Vagina (tissue), 2 donors: ENCODE measurements at places on chromosomes 16 and 17.
A peak's percentile ranks its signal among the peaks of the same experiment; 100 is the strongest.

DNA sequence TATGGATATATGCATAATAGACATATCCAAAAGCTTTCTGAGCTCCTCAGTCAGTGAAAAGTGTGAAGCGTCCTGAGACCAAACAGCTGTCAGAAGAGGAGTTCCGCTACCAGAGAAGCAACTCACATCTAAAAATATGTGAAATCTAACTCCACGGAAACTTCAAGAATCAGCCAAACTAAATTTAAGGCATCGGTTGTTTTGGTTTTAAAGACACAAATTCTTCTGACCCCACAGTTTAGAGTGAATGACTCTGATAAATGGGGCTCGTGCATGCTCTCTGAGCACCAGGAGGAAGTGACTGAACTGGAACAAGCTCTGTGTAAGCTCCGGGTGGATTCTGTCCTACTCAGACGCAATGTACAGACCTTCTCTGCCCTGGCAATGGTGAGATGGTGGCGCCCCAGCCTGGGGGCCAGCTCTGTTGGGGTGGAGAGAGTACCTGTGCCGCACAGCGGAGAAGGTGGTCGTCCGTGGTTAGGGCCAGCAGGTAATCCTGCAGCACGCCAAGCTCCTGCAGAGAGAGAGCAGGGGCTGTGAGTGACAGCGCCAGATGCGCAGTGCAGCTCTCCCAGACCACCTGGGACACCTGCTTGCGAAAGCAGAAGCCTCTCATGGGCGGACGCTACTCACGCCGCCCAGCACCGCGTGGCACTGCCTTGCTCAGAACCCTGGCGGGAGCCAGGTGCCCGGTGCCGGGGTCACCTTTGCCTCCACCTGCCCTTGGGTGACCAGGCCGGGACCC is 44.4 kb upstream of the ATP2A3 start:
- no peak for DNase-seq

- no peak for DNase-seq
These were observed 12.4 kb downstream of the ATP5PD start for GRCh38 chr17:75034236-75034908.

- no peak for DNase-seq
These were observed 328 bp upstream of the DRC7 start for GRCh38 chr16:57694231-57694724.

- DNase-seq: no peak
These were observed 18.7 kb downstream of the HMOX2 start for GRCh38 chr16:4494746-4495490.

GRCh38 chr16:54473226-54473993 is 186.8 kb upstream of the IRX3 start:
- no peak for DNase-seq

GRCh38 chr17:14317383-14317782 is 16.5 kb downstream of the HS3ST3B1 start:
- DNase-seq: no peak

GRCh38 chr16:77299395-77299794 is 100.2 kb downstream of the SYCE1L start:
- no peak for DNase-seq

GRCh38 chr17:79778504-79779083 is 646 bp downstream of the CBX2 start:
- DNase-seq: no peak

GRCh38 chr17:15981208-15981607 is 18.3 kb downstream of the ZSWIM7 start:
- no peak for DNase-seq

DNA sequence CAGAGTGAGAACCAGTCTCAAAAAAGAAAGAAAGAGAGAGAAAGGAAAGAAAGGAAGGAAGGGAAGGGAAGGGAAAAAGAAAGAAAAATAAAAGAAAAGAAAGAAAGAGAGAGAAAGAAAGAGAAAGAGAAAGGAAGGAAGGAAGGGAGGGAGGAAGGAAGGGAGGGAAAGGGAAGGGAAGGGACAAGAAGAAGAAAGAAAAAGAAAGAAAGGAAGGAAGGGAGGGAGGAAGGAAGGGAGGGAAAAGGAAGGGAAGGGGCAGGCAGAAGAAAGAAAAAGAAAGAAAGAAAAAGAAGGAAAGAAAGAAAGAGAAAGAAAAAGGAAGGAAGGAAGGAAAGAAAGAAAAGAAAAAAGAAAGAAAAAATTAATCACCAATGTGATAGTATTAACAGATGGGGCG is 15.7 kb downstream of the SLC5A11 start:
- no peak for DNase-seq

DNA sequence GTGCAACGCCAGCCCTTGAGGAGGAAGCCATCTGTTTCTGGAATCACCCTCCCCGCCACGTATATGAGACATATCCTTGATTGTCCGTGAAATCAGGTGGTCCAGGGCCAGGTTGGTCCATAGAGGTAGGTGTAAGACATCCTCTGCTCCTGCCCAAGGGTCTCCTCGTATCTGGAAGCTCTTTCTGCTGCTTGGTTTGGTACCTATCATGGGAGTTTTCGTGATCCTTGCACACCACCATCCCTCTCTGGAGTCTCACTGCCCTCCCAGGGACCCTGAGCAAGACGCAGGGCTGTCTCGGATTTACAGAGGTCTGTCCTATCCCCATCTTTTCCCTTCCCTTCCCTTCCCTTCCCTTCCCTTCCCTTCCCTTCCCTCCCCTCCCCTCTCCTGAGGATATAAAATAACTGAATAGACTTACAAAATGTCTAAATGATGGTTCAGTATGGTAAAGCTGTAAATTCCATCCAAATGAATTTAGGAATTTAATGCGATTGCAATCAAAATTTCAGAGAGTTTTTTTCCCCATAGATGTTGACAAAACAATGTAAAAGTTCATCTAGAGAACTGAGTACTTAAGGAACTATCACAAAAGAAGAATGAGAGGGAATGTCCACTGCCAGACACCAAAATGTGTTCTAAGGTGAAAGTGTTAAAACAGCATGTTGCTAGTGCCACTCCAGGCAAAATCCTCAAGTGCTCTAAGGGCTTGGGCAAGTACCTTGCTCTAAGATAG is 2.0 kb upstream of the CCDC42 start:
- no peak for DNase-seq

DNA sequence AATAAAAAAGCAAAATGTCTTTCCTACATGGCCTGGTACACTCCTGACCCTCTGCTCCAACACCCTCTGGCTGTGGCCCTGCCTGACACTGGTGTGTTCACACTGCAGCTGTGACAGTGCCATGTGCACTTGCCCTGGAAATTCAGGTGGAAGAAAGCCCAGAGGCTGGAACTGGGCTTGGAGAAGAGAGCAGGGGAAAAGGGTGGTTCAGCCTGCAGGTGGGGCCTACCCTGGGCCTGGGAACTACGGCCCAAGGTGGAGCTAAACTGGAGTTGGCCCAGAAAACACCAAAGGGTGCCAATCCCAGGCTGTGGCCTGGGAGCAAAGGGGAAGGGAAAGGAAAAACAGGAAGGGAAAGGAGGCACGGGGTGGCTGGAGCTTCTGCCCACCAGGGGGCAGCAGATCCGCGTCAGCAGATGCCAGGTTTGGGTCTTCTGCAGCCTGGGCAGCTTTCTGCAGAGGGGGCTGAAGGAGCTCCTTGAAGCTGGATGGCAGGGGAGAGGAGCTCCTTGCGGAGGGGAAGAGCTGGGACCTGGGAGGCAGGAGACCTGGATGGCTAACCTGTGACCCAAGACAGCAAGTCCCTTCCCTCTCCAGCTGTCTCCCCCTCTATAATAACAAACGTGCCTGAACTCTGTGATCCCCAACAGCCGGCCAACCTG is 15.4 kb upstream of the CTCF start:
- no peak for DNase-seq

- DNase-seq: no peak
These were observed 289.2 kb upstream of the FOXF1 start for GRCh38 chr16:86221085-86221484.

- no peak for DNase-seq
These were observed 157.0 kb downstream of the CPPED1 start for GRCh38 chr16:12646490-12647274.

GRCh38 chr17:46968224-46968834 is 10.7 kb downstream of the RPRML start:
- no peak for DNase-seq

GRCh38 chr17:10610884-10611283 is 46.2 kb downstream of the MYH3 start:
- no peak for DNase-seq

DNA sequence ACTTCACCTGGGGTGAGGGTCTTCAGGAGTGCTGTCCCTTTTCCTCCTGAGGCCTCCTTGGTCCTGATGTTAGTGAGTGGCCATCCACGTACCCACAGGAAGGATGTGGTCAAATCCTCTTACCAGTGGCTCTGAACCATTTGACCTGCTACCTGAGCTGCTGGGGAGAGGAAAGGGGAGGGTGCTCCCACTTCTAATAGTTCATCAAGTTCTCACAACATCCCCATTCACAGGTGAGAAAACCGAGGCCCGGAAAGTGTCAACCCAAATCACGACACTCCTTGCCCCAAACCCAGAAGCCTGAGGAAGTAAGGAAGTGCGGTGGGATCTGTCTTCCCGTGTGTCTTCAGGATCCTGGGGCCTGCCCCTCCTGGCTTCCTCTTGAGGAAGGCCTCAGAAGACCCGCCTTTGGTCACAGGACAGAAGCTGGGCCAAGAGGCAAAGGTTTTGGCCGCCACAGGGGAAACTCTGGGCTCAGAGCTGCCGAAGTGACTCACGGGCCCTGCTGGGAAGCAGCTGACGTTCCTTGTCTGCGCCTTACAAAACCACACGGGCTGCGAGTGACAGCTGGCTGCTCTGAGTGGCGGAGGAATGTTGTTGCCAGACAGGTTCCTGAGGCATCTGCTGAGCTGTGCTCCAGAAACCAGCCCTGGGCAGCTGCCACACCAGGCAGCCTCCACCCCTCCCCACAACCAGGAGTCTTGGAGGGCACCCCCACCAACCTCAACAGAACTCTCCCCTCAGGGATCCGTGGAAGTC is 13.9 kb upstream of the KIFC3 start:
- DNase-seq: peak; percentile 98

GRCh38 chr17:6755281-6755680 is 565 bp upstream of the XAF1 start:
- DNase-seq: no peak

GRCh38 chr17:6355196-6355595 is 79.7 kb downstream of the AIPL1 start:
- DNase-seq: peak; percentile 34

DNA sequence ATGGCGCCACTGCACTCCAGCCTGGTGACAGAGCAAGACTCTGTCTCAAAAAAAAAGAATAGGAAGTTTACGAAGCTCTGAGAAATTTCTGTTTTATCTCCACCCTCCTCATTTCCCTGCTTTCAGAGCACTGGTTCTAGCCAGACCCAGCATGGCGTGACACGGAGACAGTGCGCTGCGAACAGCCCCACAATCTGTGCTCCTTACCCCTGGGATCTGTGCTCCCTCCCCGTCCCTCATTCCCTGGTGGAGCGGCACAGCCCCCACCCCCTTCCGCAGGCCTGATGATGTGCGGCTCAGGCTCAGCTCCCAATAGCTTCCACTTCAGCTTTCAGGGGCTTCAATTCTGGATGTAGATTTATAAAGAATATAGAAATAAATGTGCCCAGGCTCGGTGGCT is 56.1 kb upstream of the ENDOV start:
- no peak for DNase-seq

- DNase-seq: no peak
These were observed 461.3 kb downstream of the PMP22 start for GRCh38 chr17:14803826-14804225.

DNA sequence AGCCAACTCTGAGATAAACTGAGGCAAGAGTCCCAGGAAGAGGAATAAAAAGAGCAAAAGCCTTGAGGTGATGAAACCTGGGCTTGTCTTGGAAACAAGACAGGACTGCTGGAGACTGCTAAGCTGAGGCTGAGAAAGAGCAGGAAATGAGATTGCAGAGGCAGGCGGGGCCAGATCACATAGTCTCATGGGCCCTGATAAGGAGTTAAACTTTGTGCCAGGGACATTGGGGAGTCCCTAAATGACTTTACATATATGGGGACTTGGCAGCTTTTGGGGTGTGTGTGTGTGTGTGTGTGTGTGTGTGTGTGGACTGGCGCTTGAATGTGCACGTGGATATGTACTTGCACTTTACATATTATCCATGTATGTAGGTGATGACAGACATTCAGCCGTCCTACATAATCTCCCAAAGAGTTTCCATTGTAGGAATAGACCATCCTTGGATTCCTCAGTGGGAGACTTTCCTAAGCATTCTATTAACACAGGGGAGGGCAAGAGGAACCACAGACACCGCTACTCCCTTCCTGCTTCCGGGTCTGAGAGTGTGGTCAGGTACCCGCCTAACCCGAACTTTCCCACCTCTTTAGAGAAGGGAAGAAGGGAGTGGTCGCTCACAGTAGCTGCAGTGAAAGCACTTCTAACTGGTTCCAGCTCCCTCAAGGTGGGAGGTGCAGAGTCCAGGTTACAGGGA is 123.1 kb downstream of the LYRM1 start:
- no peak for DNase-seq

DNA sequence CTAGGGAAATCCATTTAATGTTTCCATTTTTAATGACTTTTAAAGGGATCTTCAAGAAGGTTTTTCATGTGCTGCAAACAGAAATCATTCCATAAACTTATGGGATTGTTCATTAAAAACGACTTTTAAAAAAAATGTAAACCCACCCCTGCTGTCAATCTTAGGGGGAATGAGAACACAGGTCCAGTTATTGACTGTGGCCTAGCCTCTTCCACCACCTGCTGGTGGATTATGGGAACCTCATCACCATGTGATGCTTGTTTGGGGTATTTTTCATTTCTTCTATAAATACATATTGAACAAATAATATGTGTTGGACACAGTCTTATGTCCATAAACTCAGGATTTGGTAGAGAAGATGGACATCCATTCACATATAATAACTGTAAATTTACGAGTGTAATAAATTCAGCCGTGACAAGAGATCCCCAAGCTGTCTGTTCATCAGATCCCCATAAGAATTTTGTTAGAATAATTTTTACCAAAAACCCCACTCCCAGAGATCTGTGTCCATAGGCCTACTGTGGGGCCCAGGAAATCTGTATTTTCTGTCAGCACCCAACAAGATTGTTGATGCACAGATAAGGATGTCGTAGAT is 42.0 kb upstream of the TMC5 start:
- no peak for DNase-seq

DNA sequence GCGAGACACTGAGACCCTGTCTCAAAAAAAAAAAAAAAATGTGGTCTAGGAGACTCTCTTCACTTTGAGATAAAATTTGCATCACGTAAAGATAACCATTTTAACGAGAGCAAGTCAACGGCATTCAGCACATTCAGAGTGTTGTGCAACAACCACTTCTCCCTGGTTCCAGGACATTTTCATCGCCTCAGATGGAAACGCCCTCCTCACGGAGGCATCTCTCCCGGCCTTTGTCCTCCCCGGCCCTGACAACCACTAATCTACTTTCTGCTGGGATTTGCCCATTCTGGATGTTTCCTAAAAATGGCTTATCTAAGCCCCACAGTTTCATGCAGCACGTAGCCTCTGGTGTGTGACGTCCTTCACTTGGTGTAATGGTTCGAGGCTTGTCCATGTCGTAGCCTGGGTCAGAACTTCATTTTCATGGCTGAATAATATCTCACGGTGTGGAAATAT is 6.4 kb upstream of the NPRL3 start:
- DNase-seq: no peak

DNA sequence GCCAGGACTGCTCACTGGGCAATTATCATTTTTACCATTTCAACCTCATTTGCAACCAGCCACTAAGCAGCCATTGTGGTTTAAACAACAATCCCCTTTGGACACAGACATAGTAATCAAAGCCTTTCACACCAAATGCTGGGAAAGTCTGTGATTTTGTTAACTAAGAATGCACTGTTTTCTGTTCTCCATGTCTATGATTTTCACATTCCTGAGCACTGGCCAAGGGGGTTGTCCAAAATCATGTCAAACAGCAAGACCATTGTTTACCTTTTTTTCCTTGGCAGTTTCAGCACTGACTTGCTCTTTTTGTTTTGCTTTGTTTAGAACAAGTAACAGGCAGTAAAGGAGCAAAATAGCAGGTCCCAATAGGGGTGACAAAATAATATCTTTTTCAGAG is 106.3 kb upstream of the SIAH1 start:
- no peak for DNase-seq
